ENCODE measurements at places on chromosomes 2 and 18.

DNA sequence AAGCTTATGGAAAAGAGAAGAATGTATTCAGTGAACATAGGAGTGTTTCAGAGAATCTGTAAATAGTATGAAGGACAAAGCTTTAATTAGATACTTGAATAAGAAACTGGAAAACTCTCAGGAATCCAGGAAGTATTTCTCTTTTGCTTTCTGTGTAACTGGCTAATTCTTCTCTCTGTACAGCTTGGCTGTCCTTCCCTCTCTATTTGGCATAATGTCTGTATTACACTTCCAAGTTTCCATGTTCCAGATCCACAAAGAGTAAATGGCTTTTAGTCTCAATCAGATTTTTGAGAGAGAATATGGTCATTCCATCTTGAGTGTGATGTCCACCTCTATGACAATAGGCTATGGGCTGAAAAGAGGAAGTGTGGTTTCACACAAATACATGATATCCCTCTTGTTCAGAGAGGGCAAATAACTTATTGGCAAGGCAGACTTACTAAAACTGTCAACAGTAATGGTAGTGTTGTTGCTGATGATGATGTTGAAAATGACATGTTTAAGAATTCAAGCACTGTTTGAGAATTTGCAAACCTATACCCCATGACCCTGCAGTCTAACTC lies 129.2 kb upstream of the ERBB4 start:
- no peak for DNase-seq

DNA sequence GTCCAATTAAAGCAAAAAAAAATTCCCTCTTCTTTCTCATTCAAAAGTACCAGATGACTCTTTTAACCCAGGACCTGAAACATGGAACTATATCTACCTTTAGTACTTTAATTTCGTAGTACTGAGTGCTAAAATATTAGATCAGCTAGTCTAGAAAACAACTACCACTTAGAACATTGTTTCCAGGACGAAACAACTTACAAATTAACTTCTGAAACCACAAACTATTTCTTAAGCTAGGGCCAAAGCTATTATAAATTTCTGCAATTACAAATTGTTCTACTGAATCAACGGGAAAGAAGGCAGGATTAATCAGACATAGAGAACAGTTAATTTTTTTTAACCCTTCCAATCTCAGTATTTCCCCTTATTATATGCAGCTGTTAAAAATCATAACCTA lies 39.9 kb downstream of the DARS1 start:
- DNase-seq, result no peak

DNA sequence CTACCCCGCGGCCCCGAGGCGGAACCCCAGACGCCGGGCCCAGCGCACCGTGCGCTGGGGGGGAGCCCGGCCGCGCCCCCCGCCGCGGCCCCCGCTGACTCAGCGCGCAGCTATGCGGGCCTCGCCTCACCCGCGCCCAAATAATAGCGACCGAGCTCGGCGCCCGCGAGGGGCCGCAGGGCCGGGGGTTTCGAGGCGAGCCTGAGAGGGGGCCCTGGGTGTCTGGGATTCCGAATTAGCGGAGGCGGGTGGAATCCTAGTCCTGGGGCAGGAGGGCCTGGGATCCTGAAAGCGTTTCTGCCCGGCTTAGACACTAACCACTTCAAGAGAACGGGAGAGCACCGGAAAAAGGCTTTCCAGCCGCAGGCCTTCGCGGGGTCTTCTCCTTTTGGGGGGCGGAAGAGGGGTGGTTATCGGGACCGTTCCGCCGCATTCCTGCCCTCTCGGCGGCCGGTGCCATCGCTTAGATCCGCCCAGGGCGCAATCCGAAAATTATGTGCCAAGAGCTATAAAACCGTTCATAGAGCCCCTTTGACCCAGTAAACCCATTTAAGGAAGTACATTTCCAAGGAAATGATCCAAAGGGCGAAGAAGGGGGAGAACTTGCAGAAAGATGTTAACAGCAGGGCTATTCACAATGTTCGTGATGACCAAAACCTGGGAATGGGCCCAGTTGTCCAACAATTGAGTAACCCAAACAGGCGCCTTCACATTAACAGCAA lies 681 bp upstream of the ROCK2 start:
- no peak for DNase-seq

DNA sequence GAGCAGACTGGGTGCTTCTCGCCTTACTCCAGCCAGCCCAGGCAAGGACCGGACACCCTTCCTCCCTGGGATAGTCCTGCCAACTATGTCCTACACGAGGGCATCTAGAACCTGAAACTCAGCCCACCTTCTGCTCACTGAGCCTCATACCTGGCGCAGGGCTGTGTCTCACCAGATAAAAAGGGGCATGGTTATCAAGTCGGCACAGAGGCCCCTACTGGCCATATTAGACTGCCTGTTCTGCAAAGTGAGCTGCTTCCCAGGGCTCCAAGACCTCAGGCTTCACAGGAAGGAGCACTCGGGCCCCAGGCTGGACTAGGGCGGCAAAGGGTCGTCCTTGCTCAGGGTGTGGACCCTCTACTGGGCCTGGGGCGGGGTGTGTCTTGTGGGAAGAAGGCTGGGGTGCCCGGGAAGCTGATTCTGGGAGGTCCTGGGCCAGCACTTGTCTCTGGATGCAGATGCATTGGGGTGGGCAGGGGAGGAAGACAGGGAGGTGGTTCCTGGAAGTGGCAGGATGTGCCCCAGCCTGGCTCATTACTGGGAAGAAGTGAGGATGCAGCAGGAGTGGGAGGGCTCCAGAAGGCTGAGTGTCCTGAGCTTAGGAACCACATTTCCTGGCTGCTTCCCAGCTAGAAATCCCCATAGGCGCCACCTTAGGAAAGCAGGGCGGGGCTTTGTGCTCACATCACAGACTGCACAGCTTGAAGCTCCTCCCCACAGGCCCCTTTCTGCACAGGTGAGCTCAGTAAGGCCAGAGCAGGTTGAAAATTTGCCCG lies 19.6 kb downstream of the EHD3 start:
- DNase-seq, result no peak

DNA sequence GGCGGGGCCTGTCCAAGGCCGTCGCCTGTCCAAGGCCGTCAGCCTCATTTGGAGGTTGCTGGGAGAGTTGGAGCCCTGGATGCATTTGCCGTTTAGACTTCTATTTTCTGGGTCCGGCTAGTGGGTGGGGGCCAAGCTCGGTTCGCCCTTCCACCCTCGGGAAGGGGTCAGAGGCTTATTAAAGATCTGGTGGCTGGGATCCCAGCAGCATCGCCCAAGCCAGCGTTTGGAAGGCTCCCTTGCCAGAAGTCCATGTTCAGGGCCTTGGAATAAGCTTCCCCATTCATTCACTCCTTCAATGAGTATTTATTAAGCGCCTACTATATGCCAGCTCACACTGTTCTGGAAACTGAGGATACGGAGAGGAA lies 516 bp upstream of the DOCK10 start:
- DNase-seq, result no peak

DNA sequence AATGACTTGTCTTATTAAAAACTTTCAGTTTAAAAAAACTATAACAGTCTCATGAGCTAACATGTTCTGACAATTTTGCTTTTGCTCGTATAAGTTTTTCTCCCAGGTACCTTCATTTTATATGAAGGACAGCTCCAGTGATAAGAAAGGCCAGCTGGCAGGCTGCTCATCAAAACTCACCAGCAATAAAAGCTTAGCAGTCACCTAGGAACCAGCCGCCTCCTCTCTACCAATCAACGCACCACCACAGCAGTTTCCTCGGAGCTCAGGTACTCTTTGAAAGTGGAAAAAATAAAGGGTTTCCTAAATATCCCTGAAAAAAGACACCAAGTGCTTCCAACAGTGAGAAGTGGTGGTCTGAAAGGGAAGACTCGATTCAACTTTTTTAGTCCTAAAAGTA lies 100.9 kb upstream of the CCDC150 start:
- DNase-seq, result no peak

DNA sequence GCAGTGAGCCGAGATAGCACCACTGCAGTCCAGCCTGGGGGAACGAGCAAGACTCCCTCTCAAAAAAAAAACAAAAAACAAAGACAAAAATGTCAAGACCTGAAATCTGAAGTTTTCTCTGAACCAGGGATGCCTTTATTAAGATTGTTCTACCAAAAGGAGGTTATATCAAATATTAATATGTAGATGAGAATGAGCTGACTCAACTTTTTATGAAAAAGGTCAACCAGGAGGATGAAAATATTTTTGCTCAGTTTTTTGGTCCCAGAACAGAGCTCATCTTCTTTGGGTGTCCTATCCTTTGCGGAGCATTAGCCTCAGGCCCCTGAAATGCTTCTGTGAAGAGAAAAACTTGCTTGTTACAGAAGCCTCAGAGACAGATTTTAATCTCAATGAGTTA lies 44.0 kb downstream of the NEMP2 start:
- DNase-seq, result no peak

- no peak for DNase-seq
Measured at GRCh38 chr2:2839782-2840531, 508.9 kb upstream of the MYT1L start.

DNA sequence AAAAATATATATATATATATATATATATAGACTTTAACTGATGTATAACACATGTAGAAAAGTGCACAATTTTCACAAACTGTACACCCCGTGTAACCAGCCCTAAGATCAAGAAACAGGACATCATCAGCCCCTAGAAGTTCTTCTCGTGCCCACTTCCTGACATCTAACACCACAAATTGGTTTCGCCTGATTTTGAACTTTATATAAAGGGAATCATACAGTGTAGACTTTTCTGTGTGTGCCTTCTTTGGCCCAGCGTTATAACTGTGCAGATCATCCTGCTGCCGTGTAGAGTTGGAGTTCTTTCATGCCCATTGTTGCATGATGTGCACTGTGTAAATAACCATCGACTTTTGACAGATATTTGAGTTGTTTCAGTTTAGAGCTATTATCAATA lies 41.0 kb downstream of the SMAD7 start:
- no peak for DNase-seq
